ENCODE measurements at places on chromosomes 3 and 15.

DNA sequence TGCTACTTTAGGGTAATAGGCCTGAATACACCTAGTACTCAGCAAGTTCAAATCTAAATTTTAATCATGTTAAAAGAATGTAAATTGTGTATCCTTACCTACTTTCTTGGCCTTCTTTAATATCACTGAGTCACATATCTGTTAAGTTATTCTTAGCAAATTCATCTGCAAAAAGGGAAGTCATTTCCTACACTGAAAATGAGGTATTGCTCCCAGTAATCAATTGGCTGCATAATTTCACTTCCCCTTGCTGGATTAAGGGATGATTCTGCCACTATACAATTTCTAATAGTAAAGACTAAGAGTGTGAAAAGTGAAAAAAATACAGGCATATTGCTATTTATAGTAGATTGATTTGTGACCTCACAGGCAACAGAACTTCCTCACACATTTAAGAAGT lies 47.8 kb downstream of the CCDC54 start:
- DNase-seq = peak; percentile 4

DNA sequence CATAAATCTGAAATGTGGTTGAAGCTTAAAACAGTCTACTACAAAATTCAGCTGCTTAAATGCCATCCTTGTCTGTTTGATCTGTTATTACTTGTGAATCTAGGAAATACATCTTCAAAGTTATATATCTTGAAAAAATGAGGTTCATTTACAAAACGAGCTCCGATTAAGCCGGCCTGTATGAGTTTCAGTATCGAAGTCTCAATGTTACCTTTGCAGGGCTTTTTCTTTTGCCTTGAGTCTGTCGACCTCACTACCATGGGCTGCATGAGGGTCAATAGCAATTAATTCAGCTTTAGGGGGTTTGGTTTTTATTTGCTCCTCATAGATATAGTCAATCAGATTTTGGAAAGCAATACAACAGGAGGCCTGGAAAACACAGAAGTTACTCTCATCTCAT lies 23.2 kb downstream of the ERICH6 start:
- no peak for DNase-seq

- DNase-seq = no peak
Observed at GRCh38 chr3:176376531-176376930, 820.8 kb downstream of the TBL1XR1 start.

DNA sequence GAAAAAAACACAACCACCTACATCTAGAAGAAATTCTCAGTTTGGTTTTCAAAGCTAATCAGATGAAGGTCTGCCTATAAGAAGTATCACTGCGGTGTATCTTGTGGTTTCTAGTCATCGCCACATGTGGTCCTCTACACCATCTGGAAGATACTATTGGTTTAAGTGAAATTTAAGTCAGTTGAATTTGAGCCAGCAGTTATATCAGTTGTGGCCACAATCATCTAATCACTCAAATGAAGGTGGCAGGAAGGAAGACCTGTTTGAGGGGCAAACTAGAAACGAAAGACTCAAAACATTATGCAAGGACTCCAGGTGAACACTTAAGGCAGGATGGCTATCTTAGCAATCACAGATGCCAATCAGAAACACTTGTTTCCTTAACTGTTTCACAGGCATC lies 48.7 kb downstream of the ETV5 start:
- DNase-seq = no peak

DNA sequence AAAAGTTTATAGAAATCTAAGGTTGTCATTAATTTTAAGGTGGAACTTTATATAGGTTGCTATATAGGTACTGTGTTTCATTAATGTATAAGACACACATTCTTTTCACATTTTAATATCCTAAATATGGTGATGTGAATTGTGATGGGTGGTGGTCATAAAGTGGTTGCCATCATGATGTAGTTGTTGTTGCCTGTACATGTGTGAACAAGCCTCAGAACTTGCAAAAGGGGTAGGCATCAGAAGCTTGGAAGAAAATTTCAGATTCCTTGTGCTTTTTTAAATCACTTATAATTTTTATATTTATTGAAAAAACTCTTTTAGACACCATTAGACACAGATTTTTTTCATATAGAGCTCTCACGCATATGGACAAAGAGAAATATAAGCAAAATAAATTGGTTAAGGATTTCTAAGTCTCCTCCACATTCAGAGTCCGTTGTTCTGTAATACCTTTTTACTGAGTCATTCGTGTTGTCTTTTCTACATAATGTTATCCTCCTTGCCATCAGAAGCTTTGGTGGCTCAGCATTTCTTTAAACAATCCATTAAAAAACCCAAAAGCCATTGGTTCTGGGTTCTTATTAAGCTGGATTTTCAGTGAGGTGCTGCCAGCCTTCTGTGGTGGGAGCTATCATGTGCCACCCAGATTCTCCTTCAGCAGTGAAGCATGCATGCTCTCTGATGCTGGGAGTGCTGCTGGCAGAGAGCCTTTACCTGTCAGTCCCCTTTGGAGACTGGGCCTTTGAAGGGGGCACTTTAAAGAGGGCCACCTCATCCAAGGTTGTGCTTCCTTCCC lies 140.4 kb upstream of the GALNT15 start:
- DNase-seq = no peak

DNA sequence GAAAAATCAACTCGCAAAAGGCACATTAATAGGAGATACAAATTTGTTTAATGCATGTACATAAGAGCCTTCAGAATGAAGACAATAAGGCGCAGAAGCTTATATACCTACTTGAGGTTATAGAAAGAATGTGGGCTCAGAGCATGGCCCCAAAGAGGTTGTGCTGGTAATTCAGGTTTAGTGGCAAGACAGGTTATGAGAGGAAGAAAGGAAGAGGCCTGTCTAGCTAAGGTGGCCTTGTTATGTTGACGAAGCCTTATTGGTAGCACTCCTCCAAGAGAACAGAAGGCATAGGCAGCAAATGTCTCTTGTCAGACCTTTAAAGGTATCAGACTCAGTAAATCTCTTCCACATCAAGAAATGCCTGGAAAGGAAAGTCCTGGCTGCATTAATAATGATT lies 290.8 kb downstream of the MCTP2 start:
- DNase-seq = no peak

GRCh38 chr3:84547207-84547606 lies 411.6 kb upstream of the CADM2 start:
- no peak for DNase-seq

- no peak for DNase-seq
Observed at GRCh38 chr3:114510201-114510600, 216.4 kb downstream of the TIGIT start.

DNA sequence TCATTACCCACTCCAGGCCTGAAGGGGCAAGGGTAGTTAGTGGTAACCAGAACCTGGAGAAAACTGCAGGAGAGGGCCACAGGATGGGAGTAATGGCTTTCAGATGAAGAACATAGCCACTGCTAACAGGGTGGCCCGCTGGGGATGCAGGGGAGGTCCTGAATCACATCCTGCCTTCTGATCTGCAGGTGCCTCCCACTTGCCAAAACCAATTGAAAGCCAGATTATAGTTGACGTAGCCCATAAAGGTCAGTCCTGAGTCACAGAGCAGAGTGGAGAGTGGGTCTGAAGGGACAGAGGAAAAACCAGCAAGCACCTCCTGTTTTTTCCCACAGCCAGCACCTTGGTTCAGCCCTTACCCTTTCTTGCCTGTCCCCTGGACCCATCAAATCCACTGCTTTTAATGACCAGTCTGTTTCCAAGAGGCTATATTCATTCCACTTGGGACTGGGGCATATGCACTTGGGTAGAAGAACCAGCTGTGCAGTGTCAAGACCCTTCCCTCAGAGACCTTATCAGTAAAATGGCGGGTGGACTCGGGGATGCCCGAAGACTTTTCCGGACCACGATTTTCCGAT lies 646 bp upstream of the SLC35G2 start:
- no peak for DNase-seq

GRCh38 chr3:23202203-23202920 lies 765 bp upstream of the UBE2E2 start:
- DNase-seq = no peak

DNA sequence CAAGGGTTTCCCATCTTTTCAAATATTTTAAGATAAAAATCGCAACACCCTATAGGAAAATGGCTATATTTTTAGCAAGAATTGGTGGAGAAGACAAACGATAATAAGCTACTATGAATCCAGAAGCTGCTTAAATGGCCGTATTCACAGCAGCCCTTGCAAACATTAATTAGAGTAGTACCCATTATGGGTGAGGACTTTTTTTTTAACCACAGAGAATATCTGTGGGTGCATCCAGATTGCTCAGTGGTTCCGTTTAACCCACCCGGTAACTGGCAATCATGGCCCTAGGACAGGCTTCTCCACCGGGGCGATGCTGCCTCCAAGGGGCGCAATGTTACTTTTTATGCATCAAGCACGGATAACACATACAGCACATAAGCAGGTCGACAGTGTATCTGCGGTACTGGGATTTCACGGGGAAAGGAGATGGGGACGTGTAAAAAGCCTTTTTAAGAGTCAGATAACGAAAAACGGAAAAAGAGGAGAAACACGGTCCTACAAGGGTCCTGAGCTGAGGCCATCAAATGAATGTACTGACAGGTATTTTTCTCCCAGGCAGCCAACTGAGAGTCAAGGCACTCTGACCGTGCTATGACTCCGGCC lies 968 bp upstream of the TMEM266 start:
- peak; percentile 34 for DNase-seq

DNA sequence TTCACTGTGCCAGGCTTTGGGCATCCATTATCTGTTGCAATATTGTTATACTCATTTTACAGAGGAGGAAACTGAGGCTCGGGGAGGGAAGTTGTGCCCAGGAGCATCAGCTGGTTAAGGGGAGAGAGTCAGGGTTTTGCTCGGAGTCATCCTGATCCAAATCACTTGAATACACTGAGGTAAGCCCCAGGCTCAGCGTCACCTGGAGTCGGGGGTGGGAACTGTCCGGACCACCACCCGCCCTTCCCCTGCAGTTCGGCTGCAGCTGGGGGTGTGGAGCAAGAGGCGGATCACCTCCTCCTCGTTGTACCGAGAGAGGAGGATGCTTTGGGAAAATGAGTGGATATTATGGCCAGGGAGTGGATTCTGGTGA lies 646 bp downstream of the HRH1 start:
- DNase-seq = no peak

GRCh38 chr3:99484871-99485270 lies 153.5 kb upstream of the COL8A1 start:
- DNase-seq = no peak

DNA sequence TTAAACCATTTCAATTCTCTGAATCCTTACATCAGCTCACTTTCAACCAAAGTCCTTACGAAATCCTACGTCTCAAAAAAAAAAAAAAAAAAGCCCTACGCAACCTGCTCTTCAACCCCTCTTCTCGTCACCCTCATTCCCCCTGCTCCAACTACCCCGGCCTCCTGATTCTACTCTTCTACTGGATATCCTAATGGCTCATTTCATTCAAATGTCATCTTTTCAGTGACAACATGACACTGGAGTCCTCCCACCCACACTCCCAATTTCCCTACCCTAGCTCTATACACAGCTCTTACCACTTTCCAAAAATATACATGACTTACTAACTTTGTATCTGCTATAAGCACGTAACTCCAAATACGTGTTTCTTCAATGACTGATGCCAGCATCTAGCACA lies 11.5 kb downstream of the UBP1 start:
- peak; percentile 71 for DNase-seq

DNA sequence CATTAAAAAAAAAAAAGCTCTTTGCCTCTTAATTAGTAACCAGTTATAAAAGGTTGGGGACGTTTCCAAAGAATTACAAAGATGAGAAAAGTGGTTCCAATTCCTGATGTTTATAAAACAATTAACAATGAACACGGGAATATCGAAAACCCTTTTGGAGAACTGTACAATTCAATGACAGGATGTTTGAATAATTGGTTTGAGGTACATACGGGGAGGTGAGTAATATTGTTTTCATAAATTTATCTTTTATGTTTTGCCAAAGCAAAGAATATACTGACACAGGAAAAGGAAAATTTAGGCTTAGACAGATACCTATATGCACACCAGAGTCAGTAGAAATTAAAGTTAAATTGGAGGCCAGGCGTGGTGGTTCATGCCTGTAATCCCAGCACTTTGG lies 94.6 kb upstream of the LMOD3 start:
- DNase-seq = no peak

DNA sequence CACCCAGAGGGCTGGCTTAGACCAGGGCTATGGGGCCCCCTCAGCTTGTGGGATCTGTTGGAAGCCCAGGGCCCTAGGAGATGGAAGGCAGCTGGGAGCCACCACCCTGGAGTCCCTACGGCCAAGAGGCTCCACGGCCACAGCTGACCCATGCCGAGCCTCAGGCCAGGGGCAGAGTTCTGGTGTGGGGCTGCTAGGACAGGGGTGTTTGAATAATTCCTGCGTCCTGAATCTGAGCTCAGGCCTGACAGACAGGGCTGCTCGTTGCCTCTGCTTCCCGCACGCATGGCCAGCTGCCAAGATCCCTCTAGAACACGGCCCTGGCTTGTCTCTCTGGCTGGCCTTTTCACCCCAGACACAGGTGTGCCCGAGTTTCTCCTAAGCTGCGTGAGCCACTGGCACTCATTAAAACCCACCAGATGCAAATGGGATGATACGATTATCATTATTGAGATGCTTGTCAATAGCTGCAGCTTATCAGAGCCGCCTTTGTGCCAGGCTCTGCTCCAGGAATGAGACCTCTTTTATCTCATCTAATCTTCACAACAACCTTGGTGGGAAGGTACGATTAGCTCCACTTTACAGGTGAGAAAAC lies 70.2 kb downstream of the EFCAB12 start:
- DNase-seq = no peak

DNA sequence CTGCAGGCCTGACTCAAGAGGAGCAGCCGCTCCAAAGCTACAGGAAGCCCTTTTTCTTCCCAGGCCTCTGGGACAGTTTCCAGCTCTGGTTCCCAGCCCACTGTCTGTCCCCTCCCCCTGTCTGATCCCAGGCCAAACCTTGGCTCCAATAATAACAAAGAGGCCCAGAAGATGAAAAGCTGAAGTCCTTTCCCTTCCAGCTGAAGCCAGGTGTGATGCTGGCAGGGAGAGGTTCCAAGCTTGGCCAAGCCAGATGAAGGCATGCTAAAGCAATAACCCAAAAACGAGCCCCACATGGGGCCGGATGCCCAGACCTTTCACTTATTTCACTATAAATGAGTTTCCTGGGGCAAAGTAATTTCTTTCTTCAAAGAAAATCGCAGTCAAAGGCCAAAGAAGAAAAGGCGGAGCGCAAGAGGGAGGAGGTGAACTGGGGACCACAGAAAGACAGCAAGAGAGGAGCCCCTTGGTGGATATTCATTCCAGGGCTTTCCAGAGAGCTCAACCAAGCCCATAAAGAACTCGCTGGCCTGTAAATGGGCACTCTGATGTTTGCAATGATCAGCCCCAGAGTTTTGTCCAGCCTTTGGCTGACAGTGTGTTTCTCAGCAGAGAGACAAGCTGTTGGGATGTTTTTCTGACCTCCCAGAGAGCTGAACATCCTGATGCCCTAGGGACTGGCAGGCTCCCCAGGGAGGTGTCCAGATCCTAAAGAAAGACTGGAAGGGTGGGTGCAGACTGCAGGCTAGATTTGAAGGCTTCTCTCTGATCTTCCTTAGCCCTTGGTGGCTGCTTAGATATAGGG lies 157.6 kb downstream of the UACA start:
- DNase-seq = no peak

- DNase-seq = no peak
Observed at GRCh38 chr15:37106490-37107001, 6.2 kb upstream of the MEIS2 start.

- DNase-seq = no peak
Observed at GRCh38 chr15:60371175-60372051, 26.4 kb downstream of the ANXA2 start.
